Upper lobe of left lung (tissue), 6 donors: ENCODE measurements at places on chromosomes 2 and 18. TPM values are rescaled to one million over a fixed set of nuclear protein-coding genes. Genes with fewer than 3 reads are reported as not detected.

CRACDL gene
- total RNA-seq, result 22.5 TPM

PDE11A gene
- 0.57 TPM for total RNA-seq

- DNase-seq, result no peak
These were observed 9.3 kb upstream of the NARS1 start for GRCh38 chr18:57630754-57631595.

GRCh38 chr18:9535430-9535991, 60.2 kb downstream of the RALBP1 start:
- DNase-seq, result no peak

DNA sequence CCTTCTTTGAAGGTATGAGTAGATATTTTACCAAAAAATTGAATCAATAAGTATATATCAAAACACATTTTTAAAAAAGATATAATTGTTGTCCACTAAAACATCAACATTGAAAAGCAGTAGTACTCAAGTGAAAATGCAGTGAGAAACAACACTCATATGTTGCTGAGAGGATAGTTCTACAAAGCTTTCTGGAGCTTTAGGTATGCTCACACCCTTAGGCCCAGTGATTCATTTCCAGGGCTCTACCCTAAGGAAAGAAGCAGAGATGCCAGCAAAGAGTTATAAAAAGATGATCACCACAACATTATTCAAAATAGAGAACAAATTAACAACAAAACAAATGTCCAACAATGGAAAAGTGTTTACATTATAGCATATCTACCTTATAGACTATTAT, 197.3 kb upstream of the CCDC150 start:
- DNase-seq, result no peak

DNA sequence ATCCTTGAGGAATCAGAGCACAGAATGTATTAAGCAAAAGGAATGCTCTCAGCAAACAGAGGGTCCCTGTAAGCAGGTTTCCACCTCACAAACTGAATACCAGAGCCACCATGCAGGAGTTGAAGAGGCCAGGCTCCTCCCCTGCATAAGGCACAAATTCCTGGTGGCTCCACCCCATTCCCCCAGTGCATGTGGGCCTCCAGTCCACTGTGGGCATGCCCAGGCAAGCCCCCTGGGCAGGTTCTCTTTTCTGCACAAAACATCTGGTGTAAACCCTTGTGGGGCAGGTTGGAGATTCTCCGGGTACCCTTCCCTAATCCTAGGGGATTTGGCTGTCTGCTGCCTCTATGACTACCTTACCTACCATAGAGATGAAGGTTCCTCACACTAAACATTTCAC, 166.5 kb downstream of the PTPRM start:
- DNase-seq, result peak; percentile 8
